ENCODE measurements at places on chromosomes 1 and 21.

DNA sequence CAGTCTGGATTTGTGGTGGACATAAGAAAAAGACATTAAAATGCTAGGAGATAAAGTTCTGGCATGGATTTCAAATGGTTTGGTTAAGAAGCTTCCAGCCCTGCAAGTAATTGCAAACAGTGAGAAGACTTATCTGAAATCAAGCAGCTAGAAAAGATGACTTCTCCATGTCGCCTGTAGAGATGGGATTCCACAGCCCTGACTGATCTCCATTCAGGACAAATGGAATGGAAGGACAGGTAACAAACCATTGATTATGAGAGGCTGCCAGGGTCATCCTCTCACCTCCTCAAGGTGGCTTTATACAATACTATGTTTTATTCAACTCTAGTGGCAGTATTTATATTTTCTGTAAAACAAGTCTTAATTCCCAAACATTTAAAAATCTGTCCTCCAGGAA, 237.9 kb downstream of the HLX start:
- no peak for DNase-seq

GRCh38 chr1:237748171-237748960, 142.4 kb downstream of the ZP4 start:
- DNase-seq = no peak

- DNase-seq = no peak
Observed at GRCh38 chr1:87296206-87296605, 32.5 kb upstream of the LMO4 start.

GRCh38 chr1:200304171-200304570, 105.7 kb downstream of the ZNF281 start:
- no peak for DNase-seq

DNA sequence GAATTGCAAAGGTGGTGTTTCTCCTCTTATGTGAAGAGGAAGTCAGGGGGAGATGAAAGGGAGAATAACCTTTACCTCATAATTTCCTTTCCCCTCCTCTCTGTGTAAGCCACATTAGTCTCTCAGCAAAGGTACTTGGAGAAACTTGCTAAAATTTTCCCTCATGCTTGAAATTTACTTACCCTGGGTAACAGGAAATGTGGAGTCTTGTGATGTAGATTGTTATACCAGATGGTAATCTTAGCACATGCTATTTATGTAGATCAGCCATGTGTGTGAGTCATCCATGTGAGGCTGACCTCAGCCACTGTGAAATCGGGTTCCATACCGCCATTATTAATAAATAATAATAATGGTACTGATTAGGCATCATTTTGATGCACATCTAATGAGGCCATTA, 128.4 kb downstream of the TGFB2 start:
- no peak for DNase-seq

DNA sequence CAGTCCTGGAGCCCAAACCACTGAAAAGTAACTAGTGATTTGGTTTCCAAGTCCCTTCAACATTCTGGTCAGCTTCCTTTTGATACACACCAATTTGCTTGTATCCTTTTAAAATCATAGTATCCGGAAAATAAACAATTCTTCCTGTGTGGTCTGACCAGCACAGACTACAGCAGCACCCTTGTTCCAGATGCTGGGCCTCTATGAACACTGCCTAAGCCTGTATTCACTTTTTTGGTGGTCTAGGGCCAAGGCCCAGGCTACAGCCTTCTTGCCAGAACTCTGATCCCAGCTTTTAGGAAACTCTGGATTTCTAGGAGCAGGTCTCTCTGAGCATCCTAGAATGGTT, 801 bp upstream of the DDAH1 start:
- no peak for DNase-seq

GRCh38 chr1:113745425-113745824, 13.9 kb downstream of the PHTF1 start:
- no peak for DNase-seq

DNA sequence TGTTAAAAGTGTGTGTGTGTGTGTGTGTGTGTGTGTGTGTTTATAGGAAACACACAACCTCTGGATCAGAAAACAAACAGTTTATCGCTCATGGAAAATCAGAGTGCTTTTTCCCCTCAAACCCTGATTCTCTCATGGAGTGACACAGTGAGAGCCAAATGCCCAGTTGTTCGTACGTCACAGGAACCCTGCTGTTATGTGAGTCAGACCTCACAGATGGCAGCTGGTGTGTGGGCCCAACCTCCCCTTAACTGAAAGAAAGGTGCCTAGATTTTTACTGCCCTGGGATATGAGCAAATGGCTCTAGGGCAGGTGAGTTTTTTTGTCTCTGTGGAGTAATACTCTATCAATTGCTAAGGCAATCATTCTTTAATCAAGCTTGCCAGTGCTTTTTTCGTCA, 1788.1 kb downstream of the BRINP3 start:
- DNase-seq = no peak

DNA sequence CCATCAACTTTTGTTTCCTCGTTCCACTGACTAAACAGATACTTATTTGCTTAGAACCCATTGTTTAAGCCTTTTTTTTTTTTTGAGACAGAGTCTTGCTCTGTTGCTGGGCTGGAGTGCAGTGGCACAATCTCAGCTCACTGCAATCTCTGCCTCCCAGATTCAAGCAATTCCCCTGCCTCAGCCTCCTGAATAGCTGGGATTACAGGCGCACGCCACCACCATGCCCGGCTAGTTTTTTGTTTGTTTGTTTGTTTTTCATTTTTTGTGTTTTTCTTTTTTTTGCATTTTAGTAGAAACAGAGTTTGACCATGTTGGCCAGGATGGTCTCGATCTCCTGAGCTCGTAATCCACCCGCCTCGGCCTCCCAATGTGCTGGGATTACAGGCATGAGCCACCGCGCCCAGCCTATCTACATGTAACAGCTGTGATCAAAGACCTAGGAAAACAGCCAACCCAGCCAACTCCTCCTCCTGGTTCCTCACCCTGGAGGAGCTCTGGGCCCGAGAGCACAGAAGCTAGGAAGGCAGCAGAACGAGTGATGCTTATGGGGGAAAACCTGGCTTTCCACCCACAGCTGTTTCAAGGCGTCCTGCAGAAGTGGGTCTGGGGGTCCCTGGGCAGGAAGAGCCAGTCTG, 32.9 kb downstream of the KCNN3 start:
- DNase-seq = no peak

GRCh38 chr1:92931691-92932090, 29.6 kb downstream of the DIPK1A start:
- no peak for DNase-seq

- no peak for DNase-seq
Observed at GRCh38 chr1:163083690-163084089, 14.5 kb downstream of the RGS4 start.

- DNase-seq = no peak
Observed at GRCh38 chr1:91781901-91782622, 103.9 kb downstream of the TGFBR3 start.

- no peak for DNase-seq
Observed at GRCh38 chr1:54857141-54857540, 29.9 kb downstream of the DHCR24 start.

DNA sequence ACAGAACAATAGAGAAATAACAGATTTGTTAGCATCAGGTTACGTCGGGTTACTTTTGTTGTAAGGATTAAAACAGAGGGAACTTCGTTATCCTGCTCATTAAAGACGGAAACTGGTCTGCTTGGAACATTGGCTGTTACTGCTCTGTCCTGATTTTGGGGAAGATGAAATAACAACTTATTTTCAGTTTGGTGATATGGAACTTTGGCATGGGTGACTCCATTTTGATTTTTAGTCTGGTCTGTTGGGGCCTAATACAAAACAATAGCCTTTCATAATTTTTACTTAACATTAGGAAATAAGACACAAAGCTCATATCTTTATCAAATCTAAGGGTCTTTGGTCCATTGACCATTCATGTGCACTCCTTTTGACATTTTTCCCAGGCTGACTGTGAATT, 220.5 kb upstream of the DUSP10 start:
- DNase-seq = no peak
